ENCODE measurements at places on chromosomes 1 and 21. TPM values are rescaled to one million over a fixed set of nuclear protein-coding genes. Genes with fewer than 3 reads are reported as not detected.

FCRLA gene
- not detected for total RNA-seq

NCSTN gene
- total RNA-seq = 106 TPM

KCNJ6 gene
- 0.02 TPM for total RNA-seq

OR2L2 gene
- total RNA-seq = 0.23 TPM

KRTAP19-2 gene
- not detected for total RNA-seq

LCE1D gene
- not detected for total RNA-seq

RAVER2 gene
- 18.3 TPM for total RNA-seq

DNA sequence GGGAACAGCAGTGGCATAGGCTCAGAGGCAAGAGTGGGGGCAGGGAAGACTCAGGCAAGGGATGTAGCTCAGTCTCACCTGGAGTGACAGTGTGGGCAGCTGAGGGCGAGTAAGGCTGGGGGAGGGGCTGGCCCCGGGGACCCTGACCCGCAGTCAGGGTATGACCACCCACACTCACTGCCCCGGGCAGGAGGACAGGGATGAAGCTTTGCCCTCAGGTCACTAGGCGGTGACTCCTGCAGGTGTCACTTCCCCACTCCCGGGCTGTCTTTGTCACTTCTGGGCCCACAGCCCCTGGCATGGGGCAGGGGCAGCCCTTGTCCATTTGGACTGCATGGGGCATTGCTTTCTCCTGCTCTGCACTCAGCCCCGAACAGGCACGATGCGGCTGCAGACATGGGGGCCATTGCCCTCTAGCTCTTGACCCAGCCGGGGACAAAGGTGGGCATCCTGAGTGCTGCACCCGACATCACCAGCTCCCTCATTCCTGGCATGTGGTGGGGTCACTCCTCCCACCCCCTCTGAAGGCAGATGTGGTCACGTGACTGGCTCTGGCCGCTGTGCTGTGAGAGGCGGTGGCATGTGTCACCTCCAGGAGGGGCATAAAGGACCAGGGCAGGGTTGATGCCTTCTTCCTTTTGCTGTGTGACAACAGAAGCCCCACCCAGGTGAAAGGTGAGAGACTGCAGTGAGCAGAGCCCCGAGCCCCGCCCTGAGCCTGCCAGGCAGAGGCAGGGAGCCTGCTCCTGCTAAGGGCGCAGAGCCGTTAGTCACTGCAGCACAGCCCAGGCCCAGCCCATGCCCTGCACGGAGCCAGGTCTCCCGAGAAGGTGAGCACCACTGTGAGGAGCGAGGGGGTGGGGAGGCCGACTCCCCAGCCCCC is 66.0 kb downstream of the MATN1 start:
- no peak for DNase-seq

DNA sequence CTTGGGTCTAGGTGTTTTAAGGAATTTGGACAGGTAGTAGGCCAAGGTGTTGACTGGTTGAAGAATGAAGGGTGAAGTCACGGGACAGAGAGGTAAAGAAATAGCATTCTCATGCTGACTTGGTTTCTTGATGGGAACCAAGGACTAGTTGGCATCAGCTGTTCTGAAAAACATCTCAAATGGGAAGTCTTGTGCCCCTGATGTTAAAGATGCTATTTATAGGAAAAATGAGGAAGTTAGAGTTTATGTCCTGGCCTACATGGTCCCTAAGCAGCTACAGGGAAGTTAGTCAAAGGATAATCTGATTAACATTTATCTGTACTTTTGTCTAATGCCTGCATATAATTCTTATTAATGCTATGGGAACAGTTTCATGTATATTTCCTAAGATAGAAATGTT is 262.4 kb downstream of the HHIPL2 start:
- DNase-seq = no peak

- no peak for DNase-seq
Observed at GRCh38 chr1:160094291-160094625, 4.2 kb downstream of the IGSF8 start.

DNA sequence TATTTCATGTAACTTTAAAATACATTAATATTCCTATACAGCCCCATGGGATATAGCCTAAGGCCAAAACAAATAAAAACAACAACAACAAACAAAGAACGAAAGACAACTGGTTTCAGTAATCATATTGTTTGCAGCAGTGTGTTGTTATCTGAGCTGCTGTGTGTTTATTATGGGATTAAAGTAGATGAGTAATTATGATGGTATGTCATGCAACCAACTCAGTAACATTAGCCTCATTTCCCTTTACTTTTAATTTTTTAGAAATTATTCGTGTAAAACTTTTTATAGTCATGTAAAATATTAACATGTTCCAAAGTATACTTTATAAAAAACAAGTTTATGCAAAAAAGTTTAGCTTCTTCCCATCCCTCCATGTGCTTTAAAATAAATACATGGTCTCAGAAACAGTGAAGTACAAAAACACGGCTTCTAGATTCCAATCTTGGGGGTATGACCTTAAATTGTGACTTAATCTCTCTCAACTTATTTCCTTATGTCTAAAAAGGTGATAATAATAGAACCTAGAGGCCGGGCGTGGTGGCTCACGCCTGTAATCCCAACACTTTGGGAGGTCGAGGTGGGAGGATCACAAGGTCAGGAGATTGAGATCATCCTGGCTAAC is 176.1 kb downstream of the SLC45A1 start:
- DNase-seq = no peak

DNA sequence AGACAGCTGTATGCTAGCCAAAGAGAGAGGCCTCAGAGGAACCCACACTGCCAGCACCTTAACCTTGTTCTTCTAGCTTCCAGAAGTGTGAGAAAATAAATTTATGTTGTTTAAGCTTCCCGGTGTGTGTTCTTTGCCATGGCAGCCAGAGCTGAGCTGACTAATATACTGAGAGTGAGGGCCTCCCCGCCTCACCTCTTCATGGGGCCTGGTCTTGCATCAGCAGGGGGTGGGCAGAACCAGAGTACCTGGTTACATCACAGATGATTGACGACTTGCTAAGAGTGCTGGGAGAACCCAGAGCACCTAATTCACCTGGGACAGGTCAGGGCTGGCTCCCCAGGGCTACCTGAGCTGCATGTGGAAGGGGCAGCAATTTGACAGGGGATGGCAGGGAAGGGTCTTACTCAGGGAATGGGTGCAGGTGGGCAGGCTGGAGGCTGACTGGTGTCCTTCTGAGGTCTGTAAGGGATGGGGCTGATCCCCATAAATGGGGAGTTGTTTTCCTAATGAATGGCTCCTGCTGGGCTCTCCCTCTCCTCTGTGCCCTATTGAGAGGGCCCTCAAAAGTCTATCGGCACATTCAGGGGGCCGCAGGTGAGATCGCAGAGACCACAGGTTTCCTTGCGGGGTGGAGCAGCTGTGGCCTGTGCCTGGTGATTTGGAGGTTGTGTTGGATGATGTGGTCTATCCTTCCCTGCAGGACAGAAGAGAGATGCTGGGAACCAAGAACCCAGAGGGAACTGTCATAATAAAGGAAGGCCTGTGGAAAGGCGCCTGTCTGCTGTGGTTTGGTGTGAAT is 60.6 kb upstream of the ETV3 start:
- DNase-seq = no peak

- peak; percentile 27 for DNase-seq
Observed at GRCh38 chr1:40107290-40107959, 10.4 kb upstream of the PPT1 start.

DNA sequence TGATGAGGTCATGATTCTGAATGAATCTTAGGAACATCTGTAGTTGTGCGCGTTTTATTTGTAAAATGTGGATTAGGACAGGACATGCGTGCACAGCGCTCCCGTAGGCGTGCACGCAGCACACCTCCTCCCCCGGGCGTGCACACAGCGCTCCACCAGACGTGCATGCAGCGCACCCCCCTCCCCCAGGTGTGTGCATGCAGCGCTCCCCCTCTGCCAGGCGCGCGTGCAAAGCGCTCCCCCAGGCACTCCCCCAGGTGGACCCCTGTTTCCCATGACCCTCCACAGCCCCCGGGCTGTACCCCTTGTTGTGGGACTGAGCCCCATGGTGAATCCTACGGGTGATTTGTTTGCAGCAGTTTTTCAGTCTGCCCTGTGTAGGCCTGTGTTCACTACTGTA is 61.6 kb downstream of the S100B start:
- no peak for DNase-seq

DNA sequence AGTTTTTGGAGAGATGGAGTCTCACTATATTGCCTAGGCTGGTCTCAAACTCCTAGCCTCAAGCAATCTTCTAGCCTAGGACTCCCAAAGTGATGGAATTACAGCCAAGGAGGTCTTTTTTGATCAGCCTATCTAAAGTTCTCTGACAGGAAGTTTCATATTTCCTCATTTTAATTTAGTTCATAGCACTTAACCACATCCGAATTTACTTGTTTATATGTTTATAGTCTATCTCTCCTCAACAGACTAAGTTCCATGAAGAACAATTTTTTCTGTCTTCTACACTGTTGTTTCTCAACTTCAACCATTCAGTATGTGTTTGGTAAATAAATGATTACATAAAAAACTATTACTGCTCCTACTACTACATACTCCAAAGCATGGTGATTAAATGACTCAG is 47.9 kb downstream of the GON4L start:
- no peak for DNase-seq

- DNase-seq = no peak
Observed at GRCh38 chr1:95046359-95046758, 26.4 kb downstream of the ALG14 start.

GRCh38 chr1:203638950-203639349 is 12.3 kb downstream of the ATP2B4 start:
- DNase-seq = no peak

DNA sequence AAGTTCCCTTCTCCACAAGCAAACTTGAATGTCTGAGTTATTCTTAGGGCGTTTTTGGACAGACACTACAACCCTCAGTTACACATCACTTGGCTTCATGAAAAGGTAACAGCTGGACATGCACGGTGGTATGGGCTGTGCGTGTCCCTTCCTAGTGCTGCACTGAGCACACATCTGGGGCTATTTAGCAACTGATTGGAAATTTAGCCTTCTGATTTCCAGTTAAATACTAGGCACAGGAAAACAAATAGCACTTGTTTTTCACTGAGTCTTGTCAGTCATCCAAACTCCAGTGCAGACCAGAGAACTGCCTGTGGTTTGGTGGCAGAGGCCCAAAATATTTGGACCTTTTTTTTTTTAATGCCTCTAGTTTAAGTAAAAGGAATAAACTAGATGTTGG is 134.7 kb downstream of the TGFBR3 start:
- DNase-seq = no peak

DNA sequence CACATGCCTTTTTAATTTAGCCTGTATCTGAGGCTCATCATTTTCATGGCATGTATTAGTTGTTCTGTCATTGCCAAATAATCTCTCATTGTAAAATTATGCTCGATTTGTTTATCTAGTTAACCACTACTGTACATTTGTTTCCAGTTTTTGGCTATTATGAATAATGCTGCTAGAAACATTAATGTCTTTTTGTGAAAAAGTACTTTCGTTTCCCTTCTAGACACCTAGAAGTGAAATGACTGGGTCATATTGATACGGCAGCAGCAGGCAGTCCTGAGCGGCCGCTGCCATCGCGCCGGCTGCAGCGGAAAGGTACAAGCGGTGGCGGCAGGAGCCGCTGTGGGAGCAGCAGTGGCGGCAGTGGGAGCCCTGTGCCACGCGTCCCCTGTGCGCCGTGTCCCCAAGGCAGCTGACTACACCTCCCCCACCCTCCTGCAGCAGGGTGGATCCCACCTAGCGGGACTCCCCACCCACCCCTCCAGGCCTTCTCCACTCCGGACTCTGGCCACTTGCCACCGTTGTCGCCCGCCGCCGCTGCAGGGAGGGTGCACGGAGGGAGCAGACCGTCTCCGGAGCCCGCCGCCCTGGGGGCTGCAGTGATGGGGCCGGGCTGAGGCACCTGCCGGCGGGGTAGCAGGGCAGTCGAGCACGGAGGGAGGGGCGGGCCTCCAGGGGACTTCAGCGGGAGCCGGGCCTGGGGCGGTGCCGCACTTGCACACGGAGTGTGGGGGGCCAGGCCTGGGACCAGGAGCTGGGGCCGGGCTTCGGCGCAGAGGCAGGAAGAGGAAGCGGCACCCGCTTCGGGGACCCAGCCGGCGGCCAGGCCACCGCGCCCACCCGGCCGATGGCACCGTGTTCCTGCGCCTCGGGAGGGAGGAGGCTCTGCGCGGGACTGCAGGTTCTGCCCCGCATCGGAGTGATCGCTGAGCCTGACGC is 66.8 kb upstream of the RGS7 start:
- DNase-seq = peak; percentile 56

DNA sequence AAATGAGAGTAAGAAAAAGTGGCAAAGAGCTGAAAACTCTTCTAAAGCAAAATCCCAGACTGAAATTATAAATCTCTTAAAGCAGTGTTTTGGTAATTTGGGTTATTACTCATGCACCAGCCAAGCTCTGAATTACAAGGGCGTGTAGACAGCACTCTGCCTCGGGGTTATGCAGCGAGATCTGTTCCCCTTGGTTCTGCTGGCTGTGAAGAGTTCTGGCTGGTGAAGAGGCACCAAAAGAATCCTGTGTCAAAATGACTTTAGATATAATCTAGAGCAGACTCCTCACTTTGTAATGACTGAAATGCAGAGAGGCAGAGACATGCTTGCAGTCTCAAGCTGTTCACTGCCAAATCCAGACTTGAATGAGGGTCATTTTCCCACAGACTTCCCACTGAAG is 461.8 kb upstream of the CXADR start:
- DNase-seq = no peak

DNA sequence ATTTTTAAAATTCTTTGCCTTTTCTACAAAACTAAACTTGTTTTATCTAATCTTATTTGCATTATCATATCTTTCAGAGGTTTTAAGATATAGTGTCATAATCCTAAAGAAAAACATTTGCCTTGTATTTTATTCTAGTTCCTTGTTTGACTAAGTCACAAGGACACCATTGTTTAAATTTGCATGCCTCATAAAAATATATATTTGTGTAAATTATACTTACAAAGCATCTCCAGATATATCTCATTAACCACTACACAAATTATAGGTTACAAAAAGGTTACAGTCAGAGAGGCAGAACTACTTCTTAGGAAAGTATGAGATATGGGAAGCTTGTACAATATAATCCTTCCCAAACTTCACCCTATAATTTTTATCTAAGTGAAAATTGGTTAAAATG is 4.2 kb upstream of the RGS13 start:
- DNase-seq = no peak

DNA sequence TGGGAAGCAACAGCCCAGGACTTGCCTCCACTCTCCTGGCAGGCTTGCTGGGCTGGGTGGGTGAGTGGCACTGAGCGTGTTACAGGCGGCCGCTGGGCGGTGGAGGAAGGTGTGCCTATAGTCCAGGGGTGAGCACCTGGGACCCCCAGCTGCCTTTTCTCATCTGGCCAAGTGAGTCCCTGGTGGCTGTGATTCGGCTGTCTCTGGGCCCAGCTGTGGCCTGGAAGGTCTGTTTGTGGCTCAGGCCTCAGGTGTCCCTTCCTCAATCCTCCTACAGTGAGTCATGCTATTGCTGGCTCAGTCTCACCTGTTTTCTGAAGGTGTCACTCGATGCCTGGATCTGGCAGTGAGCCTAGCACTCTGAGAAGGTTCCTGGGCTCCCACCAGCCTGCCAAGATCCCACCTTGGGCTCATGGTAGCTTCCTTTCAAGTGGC is 564.2 kb downstream of the PTPRU start:
- DNase-seq = no peak

GRCh38 chr1:158374860-158375259 is 21.2 kb downstream of the CD1E start:
- DNase-seq = no peak

Measured in mesothelial cell of epicardium (in vitro differentiated cells).